ENCODE measurements at places on chromosomes 5 and 9.

GRCh38 chr5:134439210-134439654, 27.6 kb upstream of the CDKN2AIPNL start:
- DNase-seq, result no peak

- no peak for DNase-seq
These were observed 20.5 kb downstream of the ERAP2 start for GRCh38 chr5:96896806-96897205.

- no peak for DNase-seq
These were observed 298.8 kb downstream of the ASTN2 start for GRCh38 chr9:117116084-117116483.

- DNase-seq, result no peak
These were observed 21.3 kb upstream of the KIF12 start for GRCh38 chr9:114120192-114121014.

GRCh38 chr5:143019614-143020515, 249.7 kb downstream of the ARHGAP26 start:
- DNase-seq, result no peak

DNA sequence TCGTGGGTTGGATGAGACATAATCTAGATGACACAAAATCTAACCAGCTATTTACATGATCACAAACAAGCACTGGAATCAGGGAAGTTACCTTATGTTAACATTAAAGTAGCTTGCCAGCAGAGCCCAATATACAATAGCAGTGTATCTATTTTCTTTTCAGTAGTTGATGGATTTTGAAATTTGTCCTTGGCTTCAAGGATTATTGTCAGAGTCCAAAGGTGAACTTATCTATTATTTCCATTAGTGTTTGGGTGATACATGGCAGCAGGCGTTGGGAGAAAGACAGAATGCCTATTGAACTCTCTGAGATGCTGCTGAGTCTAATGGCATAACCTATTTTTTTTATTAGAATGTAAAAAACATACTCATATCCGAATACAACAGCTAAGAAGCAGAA, 223.2 kb upstream of the ACTBL2 start:
- DNase-seq, result no peak

DNA sequence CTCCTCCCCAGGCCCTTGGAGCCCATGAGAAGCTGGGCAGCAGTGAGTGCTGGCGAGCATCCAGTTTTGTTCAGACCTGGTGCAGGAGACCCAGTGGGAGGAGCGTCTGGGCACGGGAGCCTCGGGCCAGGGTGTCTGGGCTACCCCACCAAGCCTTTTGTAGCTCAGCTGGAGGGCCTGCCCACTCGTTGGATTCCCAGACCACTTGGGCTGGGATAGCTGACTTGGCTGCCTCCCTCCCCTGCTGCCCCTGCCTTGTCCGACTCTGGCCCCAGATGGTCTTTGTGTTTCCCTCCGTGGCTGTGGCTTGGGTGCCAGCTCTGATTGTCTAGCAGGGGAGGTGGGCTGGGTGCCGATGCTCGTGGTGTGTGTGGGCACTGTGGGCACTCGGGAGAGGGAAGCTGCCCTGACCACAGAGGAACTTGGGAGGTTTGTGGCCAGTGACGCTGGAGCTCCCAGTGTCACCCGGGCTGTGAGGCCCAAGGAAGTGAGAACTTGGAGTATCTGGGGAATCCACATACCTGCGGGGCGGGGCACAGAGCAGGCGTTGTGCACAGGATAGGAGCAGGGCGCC, 47.3 kb downstream of the WNK2 start:
- no peak for DNase-seq
